ENCODE measurements at places on chromosomes 16 and 17.

DNA sequence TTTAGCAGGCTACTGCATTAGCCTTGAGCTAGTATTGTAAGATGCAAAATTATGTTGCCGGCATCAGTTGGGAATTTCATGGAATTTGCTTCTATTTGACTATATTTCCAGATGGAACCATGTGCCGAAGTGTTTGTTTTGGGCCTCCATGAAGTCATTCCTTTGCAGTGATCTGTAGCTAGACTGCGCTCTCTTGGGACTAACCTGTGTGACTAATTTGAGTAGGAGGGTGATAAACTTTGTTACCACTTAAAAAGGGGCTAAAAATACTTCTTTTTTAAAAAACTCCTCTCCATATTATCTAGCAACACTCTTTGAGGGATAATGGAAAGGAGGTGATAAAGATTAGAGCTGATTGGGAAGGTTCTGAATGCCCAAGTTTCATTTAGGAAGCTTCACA is 166.8 kb upstream of the TBX2 start:
- DNase-seq = no peak

GRCh38 chr17:27575912-27576252 is 55.1 kb upstream of the LGALS9 start:
- no peak for DNase-seq

- no peak for DNase-seq
Observed at GRCh38 chr17:82267575-82268379, 5.7 kb downstream of the CSNK1D start.

- DNase-seq = no peak
Observed at GRCh38 chr16:88448461-88449266, 4.4 kb upstream of the ZFPM1 start.

DNA sequence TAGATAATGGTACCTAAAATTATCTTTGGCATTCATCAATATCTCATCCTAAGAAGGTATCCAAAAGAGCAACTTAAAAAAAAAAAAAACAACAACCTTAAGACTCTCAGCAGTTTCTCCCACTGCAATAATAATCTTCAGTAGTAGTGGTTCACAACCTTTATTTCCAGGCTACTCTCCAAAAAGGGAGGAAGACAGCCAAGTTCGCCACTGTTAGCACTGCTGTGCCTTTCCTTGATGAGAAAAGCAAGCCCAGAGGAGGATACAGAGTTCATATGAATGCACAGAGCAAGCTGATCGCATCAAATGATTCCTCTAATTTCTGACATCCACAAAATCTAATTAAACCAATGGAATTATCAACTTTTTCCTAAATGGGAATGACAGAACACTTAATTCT is 199.4 kb downstream of the AATF start:
- no peak for DNase-seq

- DNase-seq = no peak
Observed at GRCh38 chr17:72545766-72546165, 424.9 kb downstream of the SOX9 start.

DNA sequence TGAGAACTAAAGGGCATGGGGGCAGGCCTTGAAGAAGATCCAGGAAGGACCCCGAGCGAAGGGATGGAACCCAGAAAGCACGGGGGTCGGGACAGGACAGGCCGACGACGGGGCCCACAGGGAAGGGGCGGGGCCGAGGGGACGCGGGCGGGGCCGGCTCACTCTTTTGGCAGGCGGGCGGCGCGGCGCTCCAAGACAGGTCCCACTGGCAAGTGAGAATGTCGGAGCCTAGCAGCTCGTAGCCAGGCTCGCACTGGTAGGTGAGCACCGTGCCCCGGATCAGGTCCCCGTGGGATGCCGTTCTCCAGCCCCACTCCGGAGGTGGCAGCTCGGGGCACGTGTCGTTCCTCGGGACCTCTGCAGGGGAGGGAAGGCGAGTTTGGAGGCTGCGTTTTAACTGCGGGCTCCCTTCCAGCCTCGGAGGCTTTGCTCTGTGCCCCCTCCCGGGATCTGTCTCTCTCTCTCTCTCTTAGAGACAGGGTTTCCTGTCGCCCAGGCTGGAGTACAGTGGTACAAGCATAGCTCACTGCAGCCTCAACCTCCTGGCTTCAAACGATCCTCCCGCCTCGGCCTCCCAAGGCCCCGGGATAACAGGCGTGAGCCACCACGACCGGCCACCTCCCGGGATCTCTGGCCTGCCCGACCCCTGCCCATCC is 13.7 kb upstream of the CDIPT start:
- peak; percentile 13 for DNase-seq

GRCh38 chr16:5621826-5622225 is 524.2 kb upstream of the EEF2KMT start:
- DNase-seq = no peak

GRCh38 chr16:47905771-47906170 is 250.0 kb downstream of the ABCC12 start:
- no peak for DNase-seq

- DNase-seq = no peak
Observed at GRCh38 chr16:83615141-83615952, 192.4 kb upstream of the HSBP1 start.

DNA sequence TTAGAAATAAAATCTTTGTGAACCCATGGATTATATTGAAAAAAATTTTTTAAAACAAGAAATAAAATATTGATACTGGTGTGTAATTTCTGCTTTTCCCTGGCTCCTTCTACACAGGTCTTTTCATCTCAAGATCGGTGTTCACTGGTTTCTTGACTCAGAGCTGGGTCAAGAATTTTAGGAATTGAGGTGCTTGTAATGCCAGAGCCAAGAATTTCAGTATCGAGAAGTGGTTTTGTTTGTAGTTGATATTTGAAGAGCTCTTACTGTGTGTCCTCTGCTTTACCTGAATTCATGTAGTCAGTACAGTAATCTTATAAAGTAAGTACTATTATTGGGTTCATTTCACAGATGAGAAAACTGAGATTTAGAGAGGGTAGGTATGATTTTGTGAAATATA is 7.3 kb downstream of the WWP2 start:
- DNase-seq = no peak

DNA sequence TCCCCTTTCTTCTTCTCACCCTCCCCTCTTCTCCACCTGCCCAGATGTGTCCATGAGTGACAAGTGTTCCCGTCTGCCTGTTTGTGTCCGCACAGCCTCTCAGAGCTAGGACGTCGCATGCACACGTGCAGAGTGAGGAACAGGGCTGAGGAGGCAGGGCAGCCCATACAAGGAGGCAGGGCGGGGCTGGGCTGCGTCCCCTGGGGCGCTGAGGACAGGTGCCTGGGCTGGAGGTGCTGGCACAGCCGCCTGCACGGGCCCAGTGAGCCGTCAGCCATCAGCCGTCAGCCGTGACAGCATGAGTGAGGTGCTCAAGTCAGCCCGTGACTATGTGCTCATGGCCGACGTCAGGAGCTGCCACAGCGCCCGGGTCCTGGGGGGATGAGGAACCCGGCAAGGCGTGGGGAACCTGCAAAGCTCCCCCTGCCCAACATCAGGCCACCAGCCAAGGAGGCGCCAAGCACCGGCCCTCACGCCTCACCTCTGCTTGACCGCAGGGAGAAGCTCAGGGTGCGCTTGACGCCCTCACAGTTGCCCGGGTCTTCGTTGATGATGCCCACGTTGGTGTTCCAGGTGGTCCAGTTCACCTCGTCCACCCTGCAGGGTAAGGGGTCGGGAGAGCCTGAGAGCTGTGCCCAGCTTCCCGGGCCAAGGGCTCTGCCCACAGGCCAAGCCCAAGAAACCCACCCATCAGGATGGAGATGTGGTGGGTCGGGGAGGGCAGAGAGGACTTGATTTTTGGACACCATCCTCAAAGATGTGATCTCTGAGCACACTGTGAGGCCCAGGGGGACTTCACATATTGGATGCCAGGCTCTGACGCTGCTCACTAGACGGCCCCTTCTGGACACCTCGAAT is 13.7 kb upstream of the TRPV3 start:
- DNase-seq = no peak

- DNase-seq = no peak
Observed at GRCh38 chr16:10070591-10070990, 111.6 kb downstream of the GRIN2A start.

- DNase-seq = no peak
Observed at GRCh38 chr16:72188541-72188940, 16.6 kb upstream of the PMFBP1 start.

GRCh38 chr17:28857905-28858800 is 3.3 kb downstream of the ERAL1 start:
- DNase-seq = no peak
